ENCODE measurements at places on chromosomes 6 and 20.
A peak's percentile ranks its signal among the peaks of the same experiment; 100 is the strongest.

DNA sequence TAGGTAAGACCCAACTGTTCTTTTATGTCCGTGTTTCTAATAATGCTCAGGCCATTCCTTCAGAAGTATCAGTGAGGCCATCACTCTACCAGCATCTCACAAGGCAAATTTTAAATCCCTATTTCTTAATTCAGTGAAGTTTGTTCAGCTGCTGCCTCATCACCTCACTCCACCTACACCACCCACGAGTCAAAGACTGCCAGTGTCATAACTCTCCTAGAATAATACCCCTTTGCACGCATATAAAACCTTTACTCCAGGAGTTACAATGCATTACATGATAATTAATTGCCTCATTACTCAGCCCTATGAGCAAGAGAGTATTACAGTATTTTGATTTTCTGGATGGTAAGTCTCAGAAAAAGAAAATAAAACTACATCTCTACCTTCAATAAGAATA lies 793.6 kb downstream of the TFAP2A start:
- no peak for DNase-seq

- no peak for DNase-seq
Measured at GRCh38 chr20:33211817-33212424, 5.2 kb upstream of the BPIFA3 start.

GRCh38 chr20:2451939-2452732 lies 18.5 kb downstream of the SNRPB start:
- DNase-seq = peak; percentile 37

DNA sequence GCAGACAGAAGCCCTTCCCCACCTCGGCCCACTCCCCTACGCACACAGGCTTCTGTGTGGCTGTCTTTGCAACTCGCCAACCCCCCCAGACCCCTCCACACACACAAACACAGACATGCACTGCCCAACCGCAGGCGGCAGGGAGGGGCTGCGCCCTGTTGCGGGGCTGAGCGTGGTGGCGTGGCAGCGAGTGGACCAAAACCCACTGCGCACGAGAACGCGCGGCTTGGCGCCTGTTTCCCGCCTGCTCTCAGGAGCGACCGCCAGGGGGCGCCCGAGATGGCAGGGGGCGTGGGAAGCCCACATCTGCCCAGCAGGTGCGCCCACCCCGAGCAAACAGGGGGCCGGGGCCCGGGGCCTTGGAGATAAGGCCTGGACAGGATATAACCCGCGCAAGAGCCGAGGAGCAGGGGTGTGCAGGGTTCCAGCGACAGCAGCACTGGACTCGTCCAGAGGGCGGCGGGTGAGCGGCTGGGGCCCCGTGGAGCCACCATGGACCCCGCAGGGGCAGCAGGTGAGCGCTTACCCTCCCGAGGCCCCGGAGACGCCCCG lies at the start of gene RBPJL:
Gene RBPJL (plus strand): TSS at position 410 of the 552 bp plus-strand sequence. CDS start 83 bp downstream, at position 493.
- no peak for DNase-seq

- DNase-seq = no peak
Measured at GRCh38 chr20:881051-881782, 34.9 kb downstream of the ANGPT4 start.
